GM10248 (cell line): ENCODE measurements at places on chromosomes 5 and 9.

- DNase-seq, result no peak
Observed at GRCh38 chr5:173858021-173858669, 30.0 kb upstream of the CPEB4 start.

- no peak for DNase-seq
Observed at GRCh38 chr9:81032831-81033230, 656.5 kb downstream of the TLE1 start.

GRCh38 chr5:147559749-147560148 is 49.9 kb upstream of the DPYSL3 start:
- DNase-seq, result no peak

DNA sequence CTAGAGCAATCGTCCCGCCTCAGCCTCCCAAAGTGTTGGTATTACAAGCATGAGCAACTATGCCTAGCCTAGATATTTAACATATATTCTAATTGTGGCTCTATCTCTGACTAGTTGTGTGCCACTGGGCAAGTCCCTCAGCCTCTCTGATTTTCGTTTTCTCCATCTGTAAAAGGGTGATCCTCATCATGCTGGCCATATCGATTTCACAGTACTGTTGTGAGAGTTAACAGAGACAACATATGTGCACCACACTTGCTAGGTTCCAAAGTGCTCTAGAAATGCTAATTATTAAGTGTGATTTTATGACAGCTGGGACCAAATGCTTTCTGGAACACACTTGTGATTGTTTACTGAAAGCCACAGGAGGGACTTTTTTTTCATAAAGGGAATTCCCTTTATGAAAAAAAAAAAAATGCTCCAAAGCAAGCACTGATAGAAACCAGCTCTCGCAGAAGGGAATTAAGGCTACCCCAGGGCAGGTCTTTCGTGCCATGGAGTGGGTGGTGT is 78.5 kb upstream of the EPB41L4B start:
- peak; percentile 61 for DNase-seq

DNA sequence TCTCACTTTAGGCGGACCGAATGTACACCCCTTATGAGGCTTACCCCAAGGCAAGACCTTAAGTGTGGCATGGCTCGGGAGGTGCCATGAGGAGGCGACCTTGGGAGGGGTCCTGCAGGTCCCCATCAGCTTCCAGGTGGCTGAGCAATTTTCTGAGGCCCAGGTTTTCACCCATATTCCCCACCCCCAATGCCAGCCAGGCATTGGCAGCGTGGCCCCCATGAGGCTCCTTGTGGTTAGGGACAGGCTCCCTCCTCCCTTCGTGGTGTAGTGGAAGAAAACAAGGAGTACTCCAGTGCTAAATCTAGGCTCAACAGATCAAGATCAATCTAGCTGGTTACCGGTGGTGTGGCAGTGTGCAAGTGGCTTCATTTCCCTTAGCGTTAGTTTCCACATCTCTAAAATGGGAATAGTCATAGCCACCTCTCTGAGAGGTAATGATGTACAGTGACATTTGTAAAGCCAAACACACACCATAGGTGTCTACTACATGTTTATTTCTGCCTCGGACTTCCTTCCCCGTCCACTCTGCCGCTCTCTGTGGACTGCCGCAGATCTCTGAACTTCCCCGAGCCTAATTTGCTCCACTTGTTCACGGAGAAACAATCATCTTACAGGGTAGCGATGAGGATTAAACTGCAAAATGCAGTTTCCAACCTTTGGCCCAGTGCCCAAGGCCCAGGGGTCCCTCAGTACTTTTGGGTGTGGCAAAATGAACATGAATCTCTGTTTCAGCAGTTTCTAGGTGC is 8.4 kb downstream of the LHX2 start:
- no peak for DNase-seq

GRCh38 chr5:167233507-167234220 is 1057.8 kb upstream of the WWC1 start:
- no peak for DNase-seq

DNA sequence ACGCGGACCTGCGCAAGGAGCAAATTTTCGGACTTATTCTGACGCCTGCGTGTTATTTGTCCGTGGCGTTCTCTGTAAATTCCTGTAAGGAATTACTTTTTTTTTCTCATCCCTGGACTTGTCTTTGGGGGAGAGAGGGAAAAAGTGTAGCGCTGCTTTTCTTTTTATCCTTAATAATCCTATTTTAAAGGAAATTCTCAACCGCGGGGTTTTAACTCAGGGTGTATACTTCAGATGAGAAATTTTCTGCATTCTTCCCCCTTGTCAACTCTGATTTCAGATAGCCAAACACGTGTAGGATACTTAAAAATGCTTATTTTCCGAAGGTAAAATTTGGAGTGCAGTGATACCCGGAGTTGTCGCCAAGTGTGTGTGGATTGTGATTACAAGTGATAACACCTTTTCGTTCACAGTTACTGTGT is 853 bp downstream of the DCP2 start:
- DNase-seq, result no peak

DNA sequence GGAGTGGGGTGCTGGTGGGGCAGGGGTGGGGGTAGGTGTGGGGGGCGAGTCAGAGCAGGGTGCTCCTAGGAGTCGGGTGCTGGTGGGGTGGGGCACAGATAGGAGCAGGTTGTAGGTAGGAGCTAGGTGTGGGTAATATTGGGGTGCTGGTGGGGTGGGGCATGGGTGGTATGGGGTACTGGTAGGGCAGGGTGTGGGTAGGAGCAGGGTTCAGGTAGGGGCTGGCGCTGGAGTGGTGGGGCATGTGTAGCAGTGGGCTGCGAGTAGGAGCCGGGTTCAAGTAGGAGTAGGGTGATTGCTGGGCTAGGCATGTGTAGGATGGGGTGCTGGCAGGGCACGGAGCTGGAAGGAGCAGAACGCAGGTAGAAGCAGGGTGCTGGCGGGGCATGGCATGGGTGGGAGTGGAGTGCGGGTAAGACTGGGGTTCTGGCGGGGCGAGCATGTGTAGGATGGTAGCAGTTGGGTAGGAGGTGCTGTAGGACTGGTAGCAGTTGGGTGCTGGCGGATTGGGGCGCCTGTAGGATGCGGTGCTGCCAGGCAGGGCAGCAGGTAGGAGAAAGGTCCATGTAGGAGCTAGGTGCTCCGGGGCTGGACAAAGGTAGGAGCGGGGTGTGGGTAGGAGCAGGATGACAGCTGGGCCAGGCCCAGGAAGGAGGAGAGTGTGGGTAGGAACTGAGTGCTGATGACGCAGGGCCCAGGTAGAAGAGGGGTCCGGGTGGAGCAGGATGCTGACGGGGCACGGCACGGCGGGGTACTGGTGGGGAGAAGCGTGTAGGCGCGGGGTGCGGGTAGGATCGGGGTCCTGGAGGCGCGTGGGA is 105.5 kb upstream of the SIMC1 start:
- DNase-seq, result no peak

DNA sequence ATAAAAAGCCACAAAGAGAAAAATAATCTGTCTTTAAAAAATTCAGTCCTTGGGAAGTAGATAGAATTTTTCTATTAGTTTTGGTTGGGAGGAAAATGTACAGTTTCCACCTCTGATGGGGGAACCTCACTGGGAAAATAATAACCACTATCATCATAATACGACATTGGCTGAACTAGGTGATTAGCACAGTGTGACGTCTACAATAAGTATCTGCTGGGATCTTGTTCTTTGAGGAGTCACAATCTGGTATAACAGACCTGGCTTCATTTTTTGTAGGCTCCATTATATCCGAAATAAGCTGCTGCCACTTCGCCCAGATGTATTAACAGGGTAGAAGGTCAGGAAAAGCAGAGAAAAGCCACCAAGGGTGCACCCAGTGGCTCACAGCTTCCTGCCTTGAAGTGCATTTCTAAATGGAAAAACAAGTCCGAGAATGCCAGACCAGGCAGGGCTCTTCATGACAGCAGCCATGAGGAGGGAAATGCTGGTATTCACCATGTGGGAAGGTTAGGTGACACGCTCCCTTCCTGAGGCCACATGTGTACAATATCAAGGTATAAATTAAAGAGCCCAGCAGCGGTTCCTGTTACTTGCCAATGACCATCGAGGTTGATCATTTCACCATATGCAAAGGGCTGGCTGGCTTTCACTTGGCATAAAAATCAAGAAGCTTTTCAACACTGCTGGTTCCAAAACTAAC is 152.8 kb downstream of the PRELID2 start:
- no peak for DNase-seq

- no peak for DNase-seq
Observed at GRCh38 chr9:114166614-114167572, 11.6 kb downstream of the COL27A1 start.

GRCh38 chr9:16637911-16638310 is 232.6 kb downstream of the BNC2 start:
- DNase-seq, result no peak

- DNase-seq, result peak; percentile 75
Observed at GRCh38 chr5:60540856-60541805, 158.8 kb downstream of the DEPDC1B start.

DNA sequence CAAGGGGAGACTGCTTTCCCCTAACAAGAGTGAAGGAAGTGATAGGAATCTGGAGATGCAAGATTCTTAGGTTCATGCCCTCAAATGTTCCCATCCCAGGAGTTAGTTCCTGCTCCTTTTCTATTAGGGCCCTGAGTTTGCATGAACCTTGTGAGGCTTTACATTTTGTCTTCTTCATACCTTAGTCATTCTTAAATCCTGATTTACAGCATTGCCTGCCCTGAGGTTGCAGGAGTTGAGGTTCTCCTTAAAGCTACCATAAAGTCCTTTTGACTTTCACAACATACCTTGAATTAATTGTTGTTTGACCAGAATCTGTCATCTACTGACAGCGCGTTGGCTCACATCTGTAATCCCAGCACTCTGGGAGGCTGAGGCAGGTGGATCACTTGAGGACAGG is 151.5 kb upstream of the ABCA1 start:
- DNase-seq, result no peak

DNA sequence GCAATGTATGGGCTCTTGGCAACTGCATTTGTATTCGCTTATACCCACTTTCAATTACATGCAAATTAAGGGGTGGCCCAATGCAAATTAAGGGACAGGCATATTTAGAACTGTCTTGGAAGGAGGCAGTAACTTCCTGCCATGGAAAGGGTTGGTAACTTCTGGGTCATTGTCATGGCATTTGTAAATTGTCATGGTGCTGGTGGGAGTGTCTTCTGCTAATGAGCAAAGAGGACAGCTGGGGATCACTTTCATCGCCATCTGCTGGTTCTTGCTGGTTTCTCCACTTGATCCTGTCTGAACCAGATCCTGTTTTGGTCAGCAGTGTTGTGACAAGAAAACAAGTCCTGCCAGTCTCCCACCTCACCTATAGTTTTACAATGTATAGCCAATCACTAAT is 23.3 kb upstream of the UGT3A2 start:
- no peak for DNase-seq

GRCh38 chr5:9622971-9623421 is 7.2 kb downstream of the TAS2R1 start:
- DNase-seq, result no peak

GRCh38 chr5:113514289-113514635 is 768 bp downstream of the YTHDC2 start:
- DNase-seq, result peak; percentile 20

- no peak for DNase-seq
Observed at GRCh38 chr9:130970052-130970451, 31.0 kb upstream of the FIBCD1 start.

GRCh38 chr9:13661014-13661413 is 381.5 kb upstream of the MPDZ start:
- no peak for DNase-seq

GRCh38 chr5:42555797-42556196 is 132.6 kb downstream of the GHR start:
- no peak for DNase-seq

DNA sequence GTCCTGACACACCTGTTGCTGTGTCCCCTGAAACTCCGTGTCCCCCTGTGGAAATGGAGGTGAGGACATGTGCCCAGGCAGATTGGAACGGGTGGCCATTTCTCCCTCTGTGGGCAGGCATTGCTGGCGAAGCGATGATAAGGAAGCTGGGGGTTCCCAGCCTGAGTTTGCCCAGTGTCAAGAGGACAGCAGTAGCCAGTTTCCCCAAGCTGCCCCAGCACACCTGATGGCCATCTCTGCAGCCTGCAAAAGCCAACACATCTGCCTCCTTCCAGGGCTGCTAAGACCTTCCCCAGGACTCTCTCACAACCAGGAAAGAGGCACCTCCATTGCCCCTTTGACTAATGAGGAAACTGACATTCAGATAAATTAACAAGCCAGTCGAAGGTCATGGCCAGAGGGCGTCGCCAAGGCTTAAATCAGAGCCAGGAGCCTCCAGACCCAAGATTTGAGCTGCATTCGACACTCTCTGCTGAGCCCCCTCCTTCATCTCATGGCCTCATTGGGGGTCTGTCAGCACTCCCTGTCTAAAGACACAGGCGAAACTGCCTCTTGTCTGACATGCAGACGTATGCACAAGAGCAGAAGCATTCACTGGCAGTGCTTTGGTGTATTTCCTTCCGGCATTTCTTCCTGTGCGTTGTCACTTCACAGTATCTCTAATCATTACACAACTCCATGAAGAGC is 10.4 kb upstream of the WNK2 start:
- no peak for DNase-seq

DNA sequence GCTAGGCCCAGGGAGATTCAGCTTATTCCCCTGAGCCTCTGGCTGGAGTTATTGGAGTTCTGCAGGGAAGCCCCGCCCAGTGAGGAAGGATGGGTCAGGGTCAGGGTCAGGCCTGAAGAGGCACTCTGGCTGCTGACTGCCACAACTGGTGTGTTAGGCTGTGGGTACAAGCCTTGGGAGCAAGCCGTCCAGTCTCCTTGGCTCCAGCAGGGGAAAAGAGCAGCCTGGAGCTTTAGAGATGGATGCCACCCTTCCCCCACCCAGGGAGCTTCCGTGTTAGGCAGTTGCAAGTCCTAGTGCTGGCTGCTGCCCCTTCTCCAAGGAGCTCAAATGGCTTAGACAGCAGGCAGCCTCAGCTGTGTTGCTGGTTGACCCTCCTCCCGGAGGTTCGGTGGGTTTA is 34.4 kb upstream of the TAF11L2 start:
- no peak for DNase-seq

DNA sequence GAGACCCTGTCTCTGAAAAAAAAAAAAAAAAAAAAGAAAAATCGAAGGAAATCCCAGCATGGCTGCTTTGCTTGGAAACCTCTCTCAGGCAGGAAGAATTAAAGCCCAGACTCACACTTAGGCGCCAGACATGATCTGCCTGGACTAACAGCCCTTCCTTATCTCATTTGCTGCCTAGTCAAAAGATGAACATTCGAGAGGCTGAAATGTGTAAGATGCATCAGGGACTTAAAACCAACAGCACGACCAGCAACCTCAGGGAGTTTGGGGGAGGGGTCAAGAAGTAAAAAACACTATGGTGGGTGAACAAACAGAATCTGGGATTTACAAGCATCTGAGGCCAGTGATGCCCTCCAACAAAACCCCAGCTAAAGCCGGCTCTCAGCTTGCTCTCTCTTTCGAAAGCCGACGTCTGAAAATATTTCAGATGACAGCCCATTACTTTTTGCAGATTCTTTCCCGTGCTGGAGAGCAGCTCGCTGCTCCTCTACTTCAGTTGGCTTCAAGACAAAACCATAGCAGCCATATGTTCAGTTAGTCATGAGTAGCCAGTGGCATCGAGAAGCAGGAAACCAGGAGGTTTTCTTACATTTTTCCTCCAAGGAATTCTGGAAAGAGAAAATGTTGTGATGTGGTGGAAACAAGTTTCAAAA is 249.9 kb downstream of the MARCHF11 start:
- DNase-seq, result no peak

GRCh38 chr5:1492757-1493156 is 31.0 kb downstream of the LPCAT1 start:
- no peak for DNase-seq

GRCh38 chr5:15103130-15103529 is 231.6 kb upstream of the ANKH start:
- DNase-seq, result no peak
